ENCODE measurements at places on chromosomes 13 and 19.

DNA sequence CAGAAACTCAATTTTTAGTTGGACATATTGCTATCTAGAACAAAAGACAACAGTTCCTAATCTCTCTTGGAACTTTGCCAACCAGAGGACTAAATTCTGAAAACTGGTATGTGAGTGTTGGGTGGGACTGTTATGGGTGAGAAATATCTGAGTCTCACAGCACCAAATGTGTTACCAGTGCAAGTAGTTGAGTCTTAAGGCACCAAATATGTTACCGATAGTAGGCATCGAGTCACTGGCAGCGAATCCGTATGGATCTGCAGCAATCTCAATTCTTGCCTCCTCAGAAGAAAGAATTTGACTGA lies 575.2 kb downstream of the DACH1 start:
- DNase-seq = no peak

GRCh38 chr13:20848203-20848602 lies 54.3 kb downstream of the XPO4 start:
- DNase-seq = no peak

DNA sequence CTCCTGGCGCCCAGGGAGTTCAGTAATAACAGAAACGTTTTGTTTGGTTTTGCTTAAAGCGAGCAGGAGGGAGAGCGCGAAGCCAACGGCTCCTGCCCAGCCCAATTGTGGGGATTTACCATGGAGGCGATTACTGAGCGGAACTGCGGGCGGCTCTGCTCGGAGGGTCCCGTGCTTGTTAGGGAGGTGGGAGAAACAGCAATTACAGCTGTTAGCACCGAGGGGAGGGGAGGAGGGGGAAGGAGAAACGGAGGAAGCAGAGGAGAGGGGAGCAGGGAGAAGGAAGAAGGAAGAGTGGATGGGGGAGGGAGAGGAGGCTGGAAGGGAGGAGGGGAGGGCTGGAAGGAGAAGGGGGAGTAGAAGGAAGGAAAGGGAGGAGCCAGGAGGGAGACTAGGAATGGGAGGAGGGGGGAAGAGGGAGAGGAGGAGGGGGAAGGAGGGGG lies 7.7 kb upstream of the ONECUT3 start:
- DNase-seq = no peak

GRCh38 chr13:70541451-70541850 lies 433.2 kb upstream of the KLHL1 start:
- no peak for DNase-seq

Data from activated CD4-positive, alpha-beta T cell treated with anti-CD3 and anti-CD28 coated beads, Interleukin-2, amount 50 U/mL, for 24 hours (primary cell).